Activated CD4-positive, alpha-beta T cell treated with anti-CD3 and anti-CD28 coated beads for 36 hours (primary cell): ENCODE measurements at places on chromosomes 12 and 14. TPM values are rescaled to one million over a fixed set of nuclear protein-coding genes. Genes with fewer than 3 reads are reported as not detected.

Gene IL25
- total RNA-seq: not detected

Gene SYT10
- total RNA-seq: not detected

Gene TMEM63C
- total RNA-seq: 1.1 TPM

Gene TAS2R13
- total RNA-seq: 0.27 TPM

Gene PRKAB1
- total RNA-seq: 21.7 TPM

Gene MYL2
- total RNA-seq: not detected

Gene SIX1
- not detected for total RNA-seq

Gene IFNG-AS1
- total RNA-seq: 0.35 TPM

Gene MNAT1
- 40.3 TPM for total RNA-seq

DNA sequence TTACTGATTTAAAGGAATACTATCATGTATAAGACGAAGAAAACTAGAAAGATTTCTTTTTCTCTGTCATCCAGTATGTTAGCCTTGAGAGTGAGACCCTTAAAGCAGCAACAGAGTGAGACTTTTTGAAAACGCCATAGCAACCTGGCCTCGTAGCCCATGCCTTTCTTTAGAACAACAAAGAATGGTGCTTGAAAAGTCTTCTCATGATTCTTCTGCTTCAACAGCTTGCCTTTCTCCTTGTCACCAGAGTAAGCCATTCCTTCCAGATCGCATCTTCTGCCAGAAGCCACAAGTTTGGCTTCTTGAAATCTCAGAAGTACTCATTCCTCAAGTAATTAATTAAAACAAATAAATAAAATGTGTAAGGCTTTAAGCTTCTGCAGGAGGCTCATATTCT is 109.3 kb downstream of the PDE3A start:
- H3K27me3 ChIP-seq: no peaks in the 10 kb centered on the region
- H3K36me3 ChIP-seq: no peaks in the 10 kb centered on the region
- DNase-seq: no peak
- H3K27ac ChIP-seq: no peak overlapping the region
- H3K4me1 ChIP-seq: no peaks in the 10 kb centered on the region

DNA sequence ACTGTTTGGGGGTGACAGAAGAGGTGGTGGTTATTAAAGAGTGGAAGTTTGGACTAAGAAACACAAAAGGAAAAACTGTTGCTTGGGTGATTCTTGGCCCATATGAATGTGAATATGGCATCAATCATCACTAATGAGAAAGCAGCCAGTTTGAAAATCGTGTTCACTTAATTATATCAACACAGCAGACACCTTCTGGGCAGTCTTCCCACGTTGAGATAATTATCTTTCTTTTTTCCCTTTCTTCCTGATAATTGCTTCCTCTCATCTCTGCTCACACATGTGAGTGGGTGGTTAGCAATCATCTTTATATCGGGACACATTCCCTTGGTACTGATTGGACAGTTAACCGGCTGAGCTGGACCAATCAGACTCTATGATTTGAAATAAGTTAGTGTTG is 539.7 kb downstream of the AACS start:
- H3K27me3 ChIP-seq: peaks cover 2% of the 10 kb centered on the region
- H3K27ac ChIP-seq: no peak overlapping the region
- DNase-seq: no peak
- H3K36me3 ChIP-seq: no peaks in the 10 kb centered on the region
- H3K4me1 ChIP-seq: no peaks in the 10 kb centered on the region
- H3K4me3 ChIP-seq: no peak overlapping the region

- no peaks in the 10 kb centered on the region for H3K36me3 ChIP-seq
- no peaks in the 10 kb centered on the region for H3K4me1 ChIP-seq
- H3K27me3 ChIP-seq: peaks cover 14% of the 10 kb centered on the region
- no peak overlapping the region for H3K4me3 ChIP-seq
- H3K27ac ChIP-seq: no peak overlapping the region
- DNase-seq: no peak
Measured at GRCh38 chr12:94777936-94778335, 127.6 kb upstream of the TMCC3 start.

- H3K27ac ChIP-seq: no peak overlapping the region
- H3K4me1 ChIP-seq: peaks cover 25% of the 10 kb centered on the region
- no peak overlapping the region for H3K4me3 ChIP-seq
- H3K36me3 ChIP-seq: no peaks in the 10 kb centered on the region
- H3K27me3 ChIP-seq: no peaks in the 10 kb centered on the region
Measured at GRCh38 chr12:108312693-108313189, 26.4 kb downstream of the CMKLR1 start.

DNA sequence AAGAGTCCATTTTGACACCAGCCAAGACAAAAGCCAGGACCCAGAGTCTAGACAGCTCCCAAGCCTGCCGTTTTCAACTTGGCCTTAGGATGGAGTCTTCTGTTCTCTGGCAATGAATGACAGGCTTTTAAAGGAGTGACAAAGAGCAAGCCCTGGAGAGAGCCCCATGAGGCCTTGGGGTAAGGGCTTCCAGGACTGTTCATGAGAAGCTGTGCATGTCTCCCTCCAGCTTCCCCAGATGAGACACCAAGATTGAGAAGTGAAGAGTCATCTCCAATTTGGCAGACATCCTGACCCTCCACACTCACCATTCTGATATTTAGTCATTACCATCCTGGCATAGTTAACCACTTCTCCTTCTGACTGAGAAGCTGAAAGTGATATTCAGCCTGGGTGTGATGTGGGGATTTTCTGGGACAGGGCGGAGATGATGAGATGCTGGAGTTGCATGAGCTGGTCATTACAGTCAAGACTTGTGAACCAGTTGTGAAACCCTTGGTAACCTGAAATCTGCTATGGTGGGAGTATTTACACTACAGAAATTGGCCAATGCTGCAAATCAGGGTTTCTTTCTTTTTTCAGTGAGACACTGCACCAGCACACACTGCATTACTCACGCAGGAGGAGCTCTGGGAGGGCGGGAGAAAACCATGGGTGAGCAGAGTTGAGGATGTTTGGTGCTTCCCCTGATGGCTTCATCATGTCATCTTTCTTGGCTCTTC is 77.8 kb downstream of the VCPKMT start:
- peak; percentile 88 for DNase-seq
- H3K36me3 ChIP-seq: peaks cover 45% of the 10 kb centered on the region
- H3K4me1 ChIP-seq: peaks cover 66% of the 10 kb centered on the region
- peak overlapping the region; percentile 99 for H3K27ac ChIP-seq
- no peaks in the 10 kb centered on the region for H3K27me3 ChIP-seq
- H3K4me3 ChIP-seq: peak overlapping the region; percentile 75

- H3K4me1 ChIP-seq: no peaks in the 10 kb centered on the region
- H3K36me3 ChIP-seq: no peaks in the 10 kb centered on the region
- DNase-seq: no peak
- no peak overlapping the region for H3K4me3 ChIP-seq
- no peaks in the 10 kb centered on the region for H3K27me3 ChIP-seq
Measured at GRCh38 chr14:49549446-49549845, 36.7 kb downstream of the RPS29 start.

DNA sequence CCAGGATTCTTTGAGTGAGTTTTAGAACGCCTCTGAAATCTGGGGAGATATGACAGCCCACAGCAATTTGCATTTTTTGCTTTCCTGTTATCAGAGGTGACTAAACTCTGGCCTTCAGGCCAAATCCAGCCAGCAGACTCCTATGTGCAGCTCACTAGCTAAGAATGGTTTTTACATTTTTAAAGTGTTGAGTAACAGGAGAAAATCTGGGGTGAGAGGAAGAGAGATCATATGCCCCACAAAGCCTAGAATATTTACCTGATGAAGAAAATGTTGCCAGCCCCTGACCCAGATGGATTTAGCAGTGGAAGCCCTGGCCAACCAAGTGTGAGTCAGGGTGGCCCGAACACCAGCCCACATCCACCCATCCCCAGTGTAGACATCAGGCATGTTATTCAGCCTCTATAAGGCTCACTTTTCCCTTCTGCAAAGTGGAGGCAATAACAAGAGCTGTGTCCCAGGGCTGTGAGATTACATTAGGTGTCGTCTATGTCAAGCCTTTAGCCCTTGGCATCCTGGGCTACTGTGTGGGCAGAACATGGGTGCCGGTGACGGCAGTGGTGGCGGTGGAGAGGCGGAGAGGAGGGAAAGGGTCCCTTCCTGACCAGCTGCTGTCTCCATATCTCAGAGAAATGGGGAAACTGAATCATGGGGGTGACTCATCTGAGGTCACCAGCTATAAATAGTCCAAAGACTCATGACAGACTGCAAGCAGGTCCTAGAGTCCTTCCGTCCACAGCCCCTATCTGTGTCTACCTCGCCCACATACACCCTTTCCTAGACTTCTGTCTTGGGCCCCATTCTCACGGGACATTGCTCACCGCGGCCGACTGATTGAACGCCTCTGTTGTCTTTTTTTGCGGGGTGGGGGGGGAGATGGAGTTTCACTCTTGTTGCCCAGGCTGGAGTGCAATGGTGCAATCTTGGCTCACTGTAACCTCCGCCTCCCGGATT is 32.6 kb upstream of the CD9 start:
- H3K4me1 ChIP-seq: peaks cover 32% of the 10 kb centered on the region
- DNase-seq: peak; percentile 84
- no peaks in the 10 kb centered on the region for H3K27me3 ChIP-seq
- H3K4me3 ChIP-seq: peak overlapping the region; percentile 26
- no peaks in the 10 kb centered on the region for H3K36me3 ChIP-seq

- no peak for DNase-seq
- no peaks in the 10 kb centered on the region for H3K4me1 ChIP-seq
- H3K36me3 ChIP-seq: peaks cover 17% of the 10 kb centered on the region
- H3K27ac ChIP-seq: no peak overlapping the region
Measured at GRCh38 chr14:63949696-63950095, 96.9 kb downstream of the SYNE2 start.

GRCh38 chr14:96053600-96054381 is 14.6 kb downstream of the C14orf132 start:
- no peak for DNase-seq
- no peak overlapping the region for H3K4me3 ChIP-seq
- H3K36me3 ChIP-seq: no peaks in the 10 kb centered on the region
- no peaks in the 10 kb centered on the region for H3K4me1 ChIP-seq
- peaks cover 14% of the 10 kb centered on the region for H3K27me3 ChIP-seq
- no peak overlapping the region for H3K27ac ChIP-seq

DNA sequence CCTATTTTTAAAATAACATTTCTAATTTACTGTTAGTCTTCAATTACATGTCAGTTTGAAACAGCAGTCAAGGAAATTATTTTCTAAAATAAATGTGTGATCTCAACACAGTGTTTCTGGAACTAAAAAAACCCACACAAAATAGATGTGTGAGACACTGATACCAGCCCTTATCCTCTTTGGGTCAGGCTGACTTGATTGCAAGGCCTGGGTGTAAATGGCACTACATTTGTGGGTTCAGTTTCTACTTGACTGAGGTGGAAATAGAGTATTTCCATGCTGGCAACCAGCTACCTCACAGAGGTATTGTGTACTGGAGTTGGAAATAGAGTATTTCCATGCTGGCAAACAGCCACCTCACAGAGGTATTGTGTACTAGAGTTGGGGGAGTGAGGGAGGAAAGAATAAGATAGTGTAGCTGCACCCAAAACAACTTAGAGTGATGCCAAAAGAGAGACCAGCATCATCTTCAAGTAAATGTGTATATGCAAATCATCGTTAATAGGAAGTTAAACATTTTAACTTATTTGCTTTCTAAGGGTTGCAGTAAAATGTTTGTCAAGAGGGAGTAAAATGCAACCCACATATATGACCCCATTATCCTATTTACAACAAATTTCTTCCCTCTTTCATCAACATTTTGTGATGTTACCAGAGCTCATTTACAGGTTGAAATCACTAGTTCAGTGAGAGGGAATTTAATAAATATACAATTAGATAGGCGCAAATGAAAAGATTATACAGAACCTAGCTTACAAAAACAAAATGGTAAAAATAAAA is 10.7 kb upstream of the LYZ start:
- H3K36me3 ChIP-seq: no peaks in the 10 kb centered on the region
- no peaks in the 10 kb centered on the region for H3K27me3 ChIP-seq
- no peak overlapping the region for H3K4me3 ChIP-seq
- H3K27ac ChIP-seq: no peak overlapping the region
- H3K4me1 ChIP-seq: peaks cover 10% of the 10 kb centered on the region
- no peak for DNase-seq

DNA sequence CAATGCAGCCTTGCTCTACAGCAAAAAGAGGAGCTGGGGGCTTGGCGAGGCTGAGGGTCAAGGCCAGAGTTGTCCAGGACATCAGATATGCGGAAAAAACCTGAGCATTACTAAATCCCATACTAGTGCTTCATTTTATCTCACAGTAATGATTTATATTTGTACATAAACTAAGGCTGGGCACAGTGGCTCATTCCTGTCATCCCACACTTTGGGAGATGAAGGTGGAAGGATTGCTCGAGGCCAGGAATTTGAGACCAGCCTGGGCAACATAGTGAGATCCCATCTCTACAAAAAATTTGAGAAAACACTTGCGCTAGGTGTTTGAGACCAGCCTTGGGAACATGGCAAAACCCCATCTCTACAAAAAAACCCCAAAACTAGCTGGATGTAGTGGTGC is 11.6 kb upstream of the JPH4 start:
- peaks cover 12% of the 10 kb centered on the region for H3K27me3 ChIP-seq
- H3K27ac ChIP-seq: no peak overlapping the region
- H3K4me1 ChIP-seq: peaks cover 7% of the 10 kb centered on the region
- no peak overlapping the region for H3K4me3 ChIP-seq

DNA sequence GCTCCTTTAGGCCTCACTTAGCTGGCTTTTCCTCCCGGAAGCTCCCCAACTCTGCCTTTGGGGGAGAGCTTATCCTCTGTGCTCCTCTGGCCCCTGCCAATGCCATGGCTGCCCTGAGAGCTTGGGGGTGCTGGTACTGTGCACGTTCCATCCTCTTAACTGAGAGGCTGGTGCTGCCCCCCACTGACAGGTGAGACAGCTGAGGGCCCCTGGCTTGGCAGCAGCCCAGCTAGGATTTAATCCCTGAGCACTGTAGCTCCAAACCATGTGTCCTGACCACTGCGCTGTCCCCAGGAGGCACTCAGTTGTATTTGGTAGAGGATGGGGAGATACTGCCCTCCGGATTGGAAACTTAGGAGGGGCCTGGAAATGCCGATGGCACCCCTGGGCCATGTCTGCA is 46.1 kb downstream of the UBE3B start:
- H3K4me3 ChIP-seq: no peak overlapping the region
- no peak for DNase-seq
- no peaks in the 10 kb centered on the region for H3K4me1 ChIP-seq
- H3K36me3 ChIP-seq: peaks cover 28% of the 10 kb centered on the region
- no peaks in the 10 kb centered on the region for H3K27me3 ChIP-seq

- no peaks in the 10 kb centered on the region for H3K36me3 ChIP-seq
- H3K4me3 ChIP-seq: no peak overlapping the region
- no peaks in the 10 kb centered on the region for H3K4me1 ChIP-seq
- no peak overlapping the region for H3K27ac ChIP-seq
- no peak for DNase-seq
Measured at GRCh38 chr12:52896190-52897100, 8.4 kb downstream of the KRT8 start.

GRCh38 chr14:68806526-68807147 is 13.8 kb upstream of the ZFP36L1 start:
- H3K27me3 ChIP-seq: no peaks in the 10 kb centered on the region
- peak overlapping the region; percentile 33 for H3K27ac ChIP-seq
- peaks cover 9% of the 10 kb centered on the region for H3K36me3 ChIP-seq
- no peak for DNase-seq
- H3K4me3 ChIP-seq: no peak overlapping the region
- peaks cover 33% of the 10 kb centered on the region for H3K4me1 ChIP-seq

DNA sequence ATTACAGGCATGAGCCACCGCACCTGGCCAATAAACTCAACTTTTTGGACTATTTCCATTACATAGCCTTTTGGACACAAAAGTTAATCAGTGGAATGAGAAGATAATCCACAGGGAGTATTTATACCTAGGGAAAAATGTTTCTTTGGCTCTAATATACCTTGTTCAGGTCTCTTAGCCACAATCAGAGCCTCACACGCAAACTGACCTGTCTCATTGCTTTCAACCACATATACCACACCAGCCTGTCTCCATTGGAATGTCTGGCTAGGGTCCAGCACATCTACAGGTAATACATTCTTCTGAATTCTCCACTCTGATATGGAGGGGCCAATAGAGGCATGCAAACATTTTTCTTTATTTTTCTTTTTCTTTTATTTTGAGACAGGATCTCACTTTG is 3.8 kb upstream of the RBMS2 start:
- peaks cover 27% of the 10 kb centered on the region for H3K4me1 ChIP-seq
- H3K4me3 ChIP-seq: no peak overlapping the region
- H3K27ac ChIP-seq: no peak overlapping the region
- no peaks in the 10 kb centered on the region for H3K27me3 ChIP-seq
